Astrocyte of the spinal cord (primary cell): ENCODE measurements at places on chromosomes 7 and 10.

DNA sequence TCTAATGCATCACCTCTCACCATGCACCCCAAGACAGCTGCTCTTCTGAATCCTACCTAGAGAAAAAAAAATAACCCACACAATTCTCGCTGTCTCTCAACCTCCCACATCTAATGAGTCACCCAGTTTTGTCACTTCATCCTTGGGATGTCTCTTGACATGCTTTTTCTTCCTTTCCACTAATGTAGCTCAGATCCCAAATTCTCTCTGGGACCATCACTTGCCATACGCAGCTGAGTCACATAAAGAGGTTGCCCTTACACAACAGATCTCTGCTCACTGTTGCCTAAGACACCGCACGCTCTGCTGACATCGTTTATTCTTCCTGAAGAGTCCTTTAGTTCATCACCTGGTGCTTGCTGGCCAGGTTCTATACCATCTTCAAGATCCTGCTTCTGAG lies 606.0 kb upstream of the GALNT17 start:
- no peak for DNase-seq

- no peak for DNase-seq
Measured at GRCh38 chr7:39647816-39648215, 24.4 kb downstream of the RALA start.

GRCh38 chr10:76937181-76937600 lies 700.4 kb downstream of the KCNMA1 start:
- DNase-seq: no peak

GRCh38 chr7:33040803-33041516 lies 21.6 kb downstream of the NT5C3A start:
- no peak for DNase-seq

- DNase-seq: no peak
Measured at GRCh38 chr10:116272440-116273283, at the start of gene GFRA1. GFRA1 (minus strand) TSS chr10:116273206; CDS start chr10:116272029, 1,177 bp downstream.

DNA sequence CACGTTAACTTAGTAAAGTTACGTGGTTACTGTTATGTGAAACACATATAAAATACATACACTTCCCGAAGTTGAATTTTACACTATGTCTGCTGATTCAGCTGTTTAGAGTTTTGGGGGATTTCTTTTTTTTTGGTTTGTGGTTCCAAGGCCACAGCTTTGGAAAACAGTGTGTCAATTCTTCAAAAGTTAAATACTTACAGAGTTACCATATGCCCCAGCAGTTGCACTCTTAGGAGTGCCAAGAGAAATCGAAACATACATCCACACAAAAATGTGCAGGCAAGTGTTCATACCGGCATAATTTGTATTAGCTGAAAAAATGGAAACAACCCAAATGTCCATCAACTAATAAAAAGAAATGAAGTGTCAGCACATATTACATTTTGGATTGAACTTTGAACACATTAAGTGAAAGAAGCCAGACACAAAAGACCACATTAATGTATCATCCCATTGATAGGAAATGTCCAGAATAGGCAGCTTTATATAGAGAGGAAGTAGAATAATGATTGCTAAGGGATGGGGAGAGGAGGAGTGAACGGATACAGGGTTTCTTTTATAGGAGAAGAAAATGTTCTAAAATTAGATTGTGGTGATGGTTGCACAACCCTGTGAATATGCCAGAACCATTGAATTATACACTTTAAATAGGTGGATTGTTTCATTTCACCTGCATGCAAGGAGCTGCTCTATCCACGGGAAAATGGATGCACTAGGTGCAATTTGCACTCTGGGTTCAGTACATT lies 17.6 kb downstream of the APBB1IP start:
- DNase-seq: no peak

GRCh38 chr10:116732573-116732972 lies 9.8 kb downstream of the HSPA12A start:
- DNase-seq: no peak

- DNase-seq: peak; percentile 84
Measured at GRCh38 chr10:11757821-11758463, 15.8 kb downstream of the ECHDC3 start.

DNA sequence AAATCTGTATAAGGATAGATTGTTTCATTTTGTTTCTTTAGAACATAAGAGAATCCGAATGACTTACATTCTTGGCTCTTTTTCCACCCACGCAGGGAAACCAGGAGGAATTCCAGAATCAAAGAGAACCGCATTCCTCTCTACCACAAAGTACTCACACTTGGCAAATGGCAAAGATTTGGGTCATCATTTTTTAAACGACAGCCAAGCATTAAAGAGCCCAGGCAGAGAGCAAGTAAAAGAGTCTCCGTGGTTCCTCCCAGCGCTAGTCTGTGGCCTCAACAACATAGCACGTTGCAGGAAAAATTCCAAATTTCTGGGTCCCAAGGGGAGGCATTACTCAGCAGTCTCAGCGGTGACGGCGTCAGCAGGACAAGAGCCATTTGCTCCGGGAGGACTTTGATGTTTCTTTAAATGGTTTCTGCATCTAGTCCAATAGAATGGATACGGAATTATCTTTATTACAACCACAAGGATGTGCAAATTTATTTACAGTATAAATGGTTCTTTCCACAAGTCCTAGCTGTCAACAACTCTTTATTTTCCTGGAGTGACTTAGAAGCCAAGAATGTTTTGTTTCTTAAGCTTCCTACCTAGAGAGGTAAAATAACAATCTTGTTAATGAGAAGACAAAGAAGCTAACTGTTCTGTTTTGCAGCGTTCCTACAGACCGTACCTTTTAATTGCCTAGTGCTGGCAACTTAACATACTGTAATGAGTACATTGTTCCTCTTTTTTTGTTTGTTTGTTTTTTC lies 232.5 kb downstream of the SKIDA1 start:
- DNase-seq: peak; percentile 99
